ENCODE measurements at places on chromosomes 7 and 10.
A peak's percentile ranks its signal among the peaks of the same experiment; 100 is the strongest.

- DNase-seq: no peak
Measured at GRCh38 chr7:105532709-105533460, 884 bp downstream of the RINT1 start.

DNA sequence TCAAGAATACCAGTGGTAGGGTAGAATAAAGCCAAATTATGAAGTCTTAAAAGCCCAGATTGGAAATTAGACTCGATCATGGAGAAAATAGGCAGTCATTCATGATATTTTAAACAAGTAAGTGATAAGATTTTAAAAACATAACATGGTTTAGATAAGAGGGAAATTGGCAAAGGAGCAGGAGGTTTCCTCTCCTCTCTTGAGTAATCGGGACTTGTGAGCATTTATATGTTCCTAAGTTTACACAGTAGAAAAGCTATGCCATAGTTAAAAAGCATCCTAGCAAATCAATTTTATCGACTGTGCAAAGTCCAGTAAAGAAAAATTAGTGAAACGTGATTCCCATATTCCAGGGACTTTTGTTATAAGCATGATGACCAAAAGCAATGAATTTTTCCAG lies 313.2 kb downstream of the AHR start:
- no peak for DNase-seq

- no peak for DNase-seq
Measured at GRCh38 chr10:97149079-97149531, 36.7 kb downstream of the SLIT1 start.

- no peak for DNase-seq
Measured at GRCh38 chr7:37508118-37508517, 59.5 kb upstream of the ELMO1 start.

- no peak for DNase-seq
Measured at GRCh38 chr7:36923943-36924436, 199.7 kb upstream of the AOAH start.

- DNase-seq: no peak
Measured at GRCh38 chr10:60096761-60097513, 190.6 kb upstream of the CCDC6 start.

DNA sequence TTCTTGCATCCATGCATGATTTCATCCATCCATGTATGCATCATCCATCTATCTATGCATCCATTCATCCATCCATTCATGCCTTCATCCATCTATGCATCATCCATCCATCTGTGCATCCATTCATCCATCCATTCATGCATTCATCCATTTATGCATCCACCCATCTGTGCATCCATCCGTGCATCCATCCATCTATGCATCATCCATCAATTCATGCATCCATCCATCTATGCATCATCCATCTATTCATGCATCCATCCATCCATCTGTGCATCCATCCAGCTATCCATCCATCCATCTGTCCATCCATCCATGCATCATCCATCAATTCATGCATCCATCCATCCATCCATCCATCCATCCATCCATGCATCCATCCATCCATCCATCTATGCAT lies 131.3 kb downstream of the DYNC2I1 start:
- DNase-seq: no peak

DNA sequence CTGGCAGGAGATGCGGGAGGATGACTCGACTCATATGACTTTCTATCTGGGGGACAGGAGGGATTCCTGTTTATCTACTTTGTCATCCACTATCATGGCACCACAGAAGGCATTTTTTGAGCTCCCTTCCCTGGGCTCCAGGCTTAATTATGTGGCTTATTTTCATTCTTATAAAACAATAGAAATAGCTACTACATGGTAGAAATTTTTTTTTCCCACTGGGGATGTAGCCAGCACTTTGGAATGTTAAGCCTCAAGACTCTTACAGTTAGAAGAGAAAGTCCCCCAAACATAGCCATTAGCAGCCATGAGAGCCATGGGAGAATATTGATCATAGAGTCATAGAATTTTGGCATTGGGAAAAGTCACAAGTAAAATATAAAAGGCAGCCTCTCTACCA lies 14.6 kb upstream of the FAM180A start:
- no peak for DNase-seq

- peak; percentile 38 for DNase-seq
Measured at GRCh38 chr10:118720685-118721538, 33.9 kb downstream of the CACUL1 start.

DNA sequence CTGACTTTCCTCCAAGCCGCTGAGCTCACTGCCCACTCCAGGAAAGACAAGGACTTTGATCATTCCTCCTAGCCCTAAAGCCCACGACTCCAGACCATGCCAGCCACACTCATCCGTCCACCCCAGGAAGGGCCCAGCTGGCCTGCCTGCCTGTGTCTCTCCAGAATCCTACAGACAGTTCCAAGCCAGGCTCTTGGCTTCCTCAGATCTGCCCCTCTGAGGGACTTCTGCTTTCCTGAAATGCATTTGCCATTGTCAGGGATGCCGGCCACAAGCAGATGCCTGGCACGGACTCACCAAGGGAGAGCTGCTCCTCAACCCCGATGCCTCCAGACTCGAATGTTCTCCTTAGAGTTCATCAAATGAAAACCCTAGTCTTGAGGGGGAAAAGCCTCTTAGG lies 155.8 kb downstream of the OAT start:
- no peak for DNase-seq

All from stimulated activated CD8-positive, alpha-beta memory T cell treated with anti-CD3 and anti-CD28 coated beads, Interleukin-7, amount 100 ng/mL, for 1 hour (primary cell).